ENCODE measurements at places on chromosomes 7 and 10.

DNA sequence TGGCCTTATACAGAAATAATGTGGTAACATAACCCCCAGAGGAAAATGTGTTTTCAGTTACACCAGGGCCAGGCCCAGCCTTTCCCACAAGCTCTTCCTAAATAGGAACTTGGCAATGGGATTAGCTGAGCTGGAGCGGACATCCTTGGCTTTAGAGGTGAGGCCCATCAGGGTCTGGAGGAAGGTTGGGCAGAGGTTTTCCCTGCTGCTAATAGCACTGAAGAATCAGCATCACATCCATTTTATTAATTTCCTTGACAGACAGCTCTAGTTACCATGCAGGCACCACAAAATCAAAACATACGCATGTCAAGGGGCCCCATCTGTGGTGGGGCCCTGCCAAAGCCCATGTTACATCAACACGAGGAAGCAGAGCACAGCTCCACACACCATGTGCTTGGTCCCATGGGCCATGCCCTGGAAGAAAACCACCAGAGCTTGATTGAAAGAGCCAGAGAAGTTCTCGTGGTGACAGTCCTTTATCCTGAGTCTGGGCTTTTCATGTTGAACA, 566.6 kb downstream of the KCNMA1 start:
- no peak for DNase-seq

DNA sequence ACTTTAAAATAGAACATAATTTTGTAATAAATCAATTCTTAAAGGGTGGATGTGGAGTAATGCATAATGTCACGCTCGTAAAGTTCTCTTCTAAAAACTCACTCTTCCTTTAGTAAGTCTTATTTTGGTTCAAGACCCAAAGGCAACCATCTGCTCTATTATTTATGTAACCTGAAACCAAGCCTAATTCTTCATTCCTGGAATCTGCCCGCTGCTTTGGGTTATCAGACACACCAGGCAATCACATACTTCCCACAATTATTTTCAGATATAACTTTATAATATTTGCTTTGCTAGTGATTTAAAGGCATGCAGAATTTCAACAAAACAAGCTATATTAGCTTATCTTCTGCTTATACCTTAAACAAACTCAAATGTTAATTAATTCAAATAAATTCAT, 39.0 kb downstream of the RAB11FIP2 start:
- no peak for DNase-seq

GRCh38 chr7:138979226-138979979, 1.8 kb downstream of the KIAA1549 start:
- DNase-seq: no peak

DNA sequence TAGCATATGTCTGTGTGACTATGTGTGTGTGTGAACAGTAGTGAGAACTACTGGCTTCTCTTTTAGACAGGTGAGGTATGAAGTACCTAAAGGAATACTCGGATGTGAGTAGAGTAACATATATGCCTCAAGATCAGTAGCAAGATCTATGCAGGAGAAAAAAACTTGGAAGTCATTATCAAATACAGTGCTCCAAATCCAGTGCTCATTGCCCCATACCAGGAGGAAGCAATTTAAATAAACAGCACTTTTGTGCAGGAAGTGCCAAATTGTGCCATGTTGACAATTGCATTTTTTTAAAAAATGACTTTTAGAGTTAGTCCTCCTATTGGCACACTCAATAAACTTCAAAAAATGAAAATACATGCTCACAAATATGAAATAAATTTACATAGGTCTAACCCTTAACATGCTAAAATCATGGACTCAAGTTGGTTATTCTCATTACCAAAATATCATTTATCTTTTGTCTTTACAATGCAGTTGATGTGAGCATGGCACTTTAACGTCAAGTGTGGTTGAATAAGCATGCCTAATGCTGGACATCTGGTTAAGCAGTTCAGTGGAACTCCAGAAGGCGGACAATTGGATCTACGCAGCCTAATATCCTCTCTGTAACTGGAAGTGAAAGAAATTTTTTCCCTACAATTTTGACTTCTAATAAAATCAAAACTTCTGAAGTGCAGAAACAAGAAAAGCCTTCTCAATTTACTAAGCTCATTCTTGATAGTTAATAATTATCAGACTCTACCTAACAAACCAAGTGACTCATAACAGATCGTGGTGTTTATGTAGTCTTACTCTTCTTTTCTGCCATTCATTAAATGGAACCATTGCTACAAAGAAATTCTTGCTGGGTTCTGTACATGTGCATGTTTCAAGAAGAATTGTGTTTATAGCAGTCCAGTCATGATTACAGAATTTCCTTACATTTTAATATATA, 195.2 kb downstream of the MDFIC start:
- DNase-seq: no peak

DNA sequence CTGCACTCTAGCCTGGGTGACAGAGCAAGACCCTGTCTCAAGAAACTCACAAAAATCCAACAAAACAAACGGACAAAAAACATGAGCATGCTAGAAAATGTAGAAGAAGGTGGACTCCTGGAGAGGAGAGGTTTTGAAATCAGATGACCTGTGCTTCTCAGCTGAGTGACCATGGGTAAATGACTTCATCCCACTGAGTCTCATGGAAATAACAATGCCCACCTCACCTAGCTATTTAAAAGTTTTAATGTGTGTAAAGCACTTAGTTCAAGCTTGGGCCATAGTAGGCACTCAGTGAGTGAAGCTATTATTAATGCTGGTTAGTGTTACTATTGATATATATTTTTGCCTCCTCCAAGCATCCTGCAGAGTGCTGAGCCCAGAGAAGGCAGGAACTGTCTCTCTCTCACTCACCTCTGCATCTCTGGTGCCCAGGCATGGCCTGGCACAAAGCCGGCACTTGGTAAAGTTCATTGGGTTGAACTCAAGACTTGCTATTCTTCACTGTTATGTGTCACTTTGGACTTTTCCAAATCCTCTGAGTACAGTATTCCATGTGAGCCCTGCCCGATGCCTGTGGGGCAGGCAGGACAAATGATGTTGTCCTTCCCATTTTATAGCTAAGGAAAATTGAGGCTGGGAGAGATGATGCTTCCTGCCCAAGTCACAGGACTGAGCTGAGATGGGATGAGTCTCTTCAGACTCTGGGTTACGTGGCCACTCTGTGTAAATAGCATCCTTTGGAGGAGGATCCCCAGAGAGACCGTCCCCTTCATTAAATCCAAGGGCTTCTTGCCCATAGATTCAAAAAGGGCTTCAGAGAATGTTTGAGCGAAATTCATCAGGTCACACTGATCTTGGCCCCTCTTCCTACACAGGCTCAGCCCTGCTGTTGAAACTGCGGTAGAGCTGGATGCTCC, 81.4 kb upstream of the EMX2 start:
- DNase-seq: no peak

DNA sequence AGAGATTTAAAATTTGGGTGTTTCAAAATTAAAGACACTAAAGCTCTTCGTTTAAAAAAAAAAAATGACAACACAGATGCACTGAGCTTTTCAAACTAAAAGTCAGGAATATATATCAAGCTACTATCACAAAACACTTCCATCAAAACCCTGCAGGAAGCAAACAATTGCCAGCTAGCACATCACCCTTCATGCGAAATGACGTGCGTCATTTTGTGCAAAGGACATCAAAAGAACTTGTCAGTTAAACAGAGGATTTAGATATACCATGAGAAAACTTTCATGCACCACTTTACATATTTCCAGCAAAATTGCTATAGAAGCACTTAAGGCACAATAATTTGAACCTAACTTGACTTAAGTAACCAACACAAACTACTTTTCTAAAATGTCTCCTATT, 264.7 kb downstream of the GRM8 start:
- DNase-seq: no peak

DNA sequence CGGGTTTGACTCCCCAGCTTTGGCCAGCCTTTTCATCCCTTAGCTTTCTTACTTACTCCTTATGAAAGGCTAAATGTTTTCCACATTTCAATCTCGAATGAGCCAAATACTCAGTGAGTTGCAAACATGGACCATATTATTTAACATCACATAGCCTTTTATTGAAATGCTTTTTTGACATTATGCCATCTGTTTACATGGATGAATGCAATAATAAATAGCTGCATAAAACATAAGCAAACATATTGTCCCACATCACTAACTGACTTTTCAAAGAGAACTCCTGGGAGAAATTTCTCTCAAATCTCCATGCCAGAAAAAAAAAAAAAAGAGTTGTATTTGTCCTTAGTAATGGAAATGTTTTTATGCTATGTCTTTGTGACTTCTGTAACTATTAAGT, 134.9 kb downstream of the LSMEM1 start:
- no peak for DNase-seq

- DNase-seq: no peak
Measured at GRCh38 chr7:135745703-135746312, 2.8 kb downstream of the FAM180A start.

- DNase-seq: no peak
Measured at GRCh38 chr7:99024066-99024465, 119.8 kb downstream of the SMURF1 start.

DNA sequence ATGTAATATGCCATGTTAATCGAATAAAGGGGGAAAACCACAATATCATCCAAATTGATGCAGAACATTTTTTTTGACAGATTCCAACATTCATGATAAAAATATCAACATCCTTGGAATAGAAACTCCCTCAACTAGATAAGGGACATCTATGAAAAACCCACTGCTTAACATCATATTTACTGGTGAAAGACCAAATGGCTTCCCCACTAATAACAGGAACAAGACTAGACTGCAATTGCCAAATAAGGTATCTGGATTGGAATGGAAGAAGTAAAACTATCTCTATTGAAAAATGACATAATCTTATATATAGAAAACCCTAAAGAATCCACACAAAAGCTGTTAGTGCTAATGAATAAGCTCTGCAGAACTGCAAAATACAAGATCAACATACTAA, 27.8 kb downstream of the SMURF1 start:
- DNase-seq: no peak

DNA sequence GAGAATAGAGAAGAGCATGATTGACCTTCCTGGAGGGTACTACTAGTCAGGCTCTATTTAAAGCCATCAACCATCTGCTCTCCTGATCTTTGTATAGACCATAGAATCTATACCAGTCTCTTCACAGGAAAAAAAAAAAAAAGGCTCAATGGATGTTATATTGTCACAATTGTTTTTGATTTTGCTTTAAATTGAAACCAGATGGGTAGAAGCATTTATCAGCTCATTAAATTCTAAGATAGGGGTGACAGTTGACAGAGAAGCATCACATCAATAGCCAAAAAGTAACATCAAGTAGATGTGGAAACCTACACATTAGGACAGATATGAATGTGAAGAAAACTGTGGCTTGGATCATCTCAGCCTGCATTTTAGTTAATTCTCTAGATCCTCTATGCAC, 558.9 kb upstream of the MBL2 start:
- no peak for DNase-seq

DNA sequence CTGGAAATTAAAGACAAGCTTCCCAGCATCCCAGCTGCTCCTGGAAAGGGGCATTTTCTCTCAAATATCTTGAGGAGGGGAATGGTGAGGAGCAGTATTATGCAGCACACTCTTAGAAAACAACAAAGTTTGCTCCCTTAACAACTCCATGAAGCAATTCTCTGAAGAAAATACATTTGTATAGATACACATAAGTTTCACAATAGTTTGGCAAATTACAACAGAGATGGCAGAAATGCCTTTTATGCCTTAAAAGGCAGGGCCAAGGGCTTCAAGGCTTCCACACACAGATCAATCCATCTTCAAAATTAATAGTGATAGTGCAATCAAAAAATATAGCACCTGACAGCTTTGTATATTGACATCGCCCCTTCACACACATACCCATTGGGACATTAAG, 12.2 kb downstream of the DGKI start:
- no peak for DNase-seq

GRCh38 chr7:23938937-23939552, 229.0 kb downstream of the STK31 start:
- no peak for DNase-seq

DNA sequence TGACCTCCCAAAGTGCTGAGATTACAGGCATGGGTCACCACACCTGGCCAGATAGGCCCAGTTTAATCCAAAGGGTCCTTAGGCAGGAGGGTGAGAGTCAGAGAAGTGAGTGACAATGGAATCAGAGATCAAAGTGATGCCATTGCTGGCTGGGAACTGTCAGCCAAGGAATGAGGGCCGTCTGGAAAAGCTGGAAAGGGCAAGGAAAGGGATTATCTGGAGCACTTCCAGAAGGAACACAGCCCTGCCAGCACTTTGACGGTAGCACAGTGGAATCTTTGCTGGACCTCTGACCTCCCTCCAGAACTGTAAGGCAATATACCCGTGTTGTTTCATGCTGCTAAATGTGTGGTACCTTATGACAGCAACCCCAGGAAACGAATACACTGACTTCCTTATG, 11.3 kb upstream of the TAS2R40 start:
- DNase-seq: no peak

DNA sequence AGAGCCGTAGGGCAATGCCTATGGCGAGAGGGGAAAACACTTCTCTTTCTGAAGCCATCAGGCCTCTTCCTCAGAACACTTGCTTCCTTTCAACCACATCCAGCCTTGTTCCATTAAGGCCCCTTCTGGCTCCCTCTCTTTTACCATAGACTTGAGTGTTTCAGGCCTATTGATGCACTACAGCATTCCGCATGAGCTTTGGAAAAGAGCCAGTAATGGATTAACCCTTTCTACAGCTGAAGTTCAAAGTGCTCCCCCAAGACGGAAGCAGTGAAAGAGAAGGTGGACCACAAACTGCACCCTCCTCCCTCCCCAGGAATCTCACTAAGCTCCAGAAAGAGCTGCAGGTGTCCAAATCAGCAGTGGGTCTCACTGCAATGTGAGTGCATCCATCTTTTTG, 102.7 kb upstream of the C7orf33 start:
- DNase-seq: no peak

- DNase-seq: no peak
Measured at GRCh38 chr7:131944556-131945069, 388.2 kb upstream of the PODXL start.

- DNase-seq: peak; percentile 17
Measured at GRCh38 chr10:124171561-124171960, 78.2 kb upstream of the CHST15 start.

DNA sequence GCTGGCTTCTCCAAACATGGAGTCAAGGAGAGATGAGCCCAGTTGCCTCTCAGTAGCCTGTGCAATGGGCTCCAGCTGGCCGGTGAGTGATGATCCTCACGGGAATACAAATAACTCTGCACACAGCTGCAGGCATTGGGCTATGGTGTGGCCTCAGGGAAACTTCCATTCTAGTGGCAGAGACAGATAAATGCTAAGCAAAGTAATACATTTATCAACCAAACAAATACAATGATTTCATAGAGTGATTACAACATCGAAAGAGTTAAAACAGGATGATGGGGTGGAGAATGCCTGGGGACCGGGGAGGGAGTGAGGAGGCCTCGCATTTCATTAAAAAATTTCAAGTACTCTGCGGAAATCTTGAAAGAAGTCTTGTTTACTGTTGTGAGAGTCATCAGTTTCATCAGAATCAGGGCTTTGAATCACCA, 15.0 kb upstream of the AKR1B1 start:
- DNase-seq: no peak

GRCh38 chr7:36344622-36345021, 45.0 kb upstream of the ANLN start:
- no peak for DNase-seq

GRCh38 chr7:47779341-47779771, 168.9 kb downstream of the PKD1L1 start:
- DNase-seq: no peak

All from stimulated activated CD8-positive, alpha-beta memory T cell treated with anti-CD3 and anti-CD28 coated beads, Interleukin-4, amount 100 ng/mL, for 48 hours (primary cell).